ENCODE measurements at places on chromosomes 7 and 10.
A peak's percentile ranks its signal among the peaks of the same experiment; 100 is the strongest.

- DNase-seq: no peak
These were observed 20.6 kb downstream of the SMKR1 start for GRCh38 chr7:129522971-129523340.

DNA sequence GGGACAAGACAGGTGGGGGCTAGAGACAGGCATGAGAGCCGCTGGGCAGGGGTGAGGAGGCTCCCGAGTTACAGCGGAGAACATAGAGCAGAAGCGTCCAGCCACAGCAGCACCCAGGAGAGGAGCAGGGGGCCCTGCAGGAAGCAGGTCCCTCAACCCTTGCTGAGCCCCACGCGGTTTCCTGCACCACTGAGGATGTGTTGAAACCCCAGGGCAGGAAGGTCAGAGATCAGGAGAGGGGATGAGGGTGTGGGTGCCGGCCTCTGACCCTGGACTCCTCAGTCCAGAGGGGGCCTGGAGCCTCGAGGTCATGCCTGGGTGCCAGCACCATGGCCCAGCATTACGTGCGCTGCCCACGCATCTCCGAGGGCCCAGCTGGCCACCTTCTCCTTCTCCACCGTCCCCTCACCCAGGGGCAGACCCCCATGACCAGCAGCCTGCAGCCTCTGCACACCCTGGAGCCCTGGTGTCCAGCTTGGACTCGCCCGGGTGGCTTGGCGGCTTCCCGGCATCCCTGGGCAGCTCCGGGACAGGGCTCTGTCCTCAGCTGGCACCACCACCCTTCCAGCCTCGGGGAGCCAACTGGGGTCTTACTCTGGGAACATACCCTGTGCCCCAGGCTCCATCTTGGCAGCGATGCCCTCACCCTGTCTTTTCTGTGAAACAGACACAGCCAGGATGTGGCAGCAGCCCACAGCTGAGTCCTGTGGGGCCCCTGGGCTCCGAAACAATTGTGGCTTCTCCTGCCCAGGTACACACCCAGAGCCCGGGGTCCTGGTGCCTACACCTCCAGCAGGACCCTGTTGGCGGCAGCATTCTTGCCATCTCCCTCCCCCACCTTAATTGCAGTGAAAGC, 52.0 kb downstream of the STK32C start:
- no peak for DNase-seq

- no peak for DNase-seq
These were observed 17.1 kb downstream of the ADAM8 start for GRCh38 chr10:133259602-133259989.

- peak; percentile 11 for DNase-seq
These were observed 1.4 kb downstream of the SFR1 start for GRCh38 chr10:104123397-104123796.

DNA sequence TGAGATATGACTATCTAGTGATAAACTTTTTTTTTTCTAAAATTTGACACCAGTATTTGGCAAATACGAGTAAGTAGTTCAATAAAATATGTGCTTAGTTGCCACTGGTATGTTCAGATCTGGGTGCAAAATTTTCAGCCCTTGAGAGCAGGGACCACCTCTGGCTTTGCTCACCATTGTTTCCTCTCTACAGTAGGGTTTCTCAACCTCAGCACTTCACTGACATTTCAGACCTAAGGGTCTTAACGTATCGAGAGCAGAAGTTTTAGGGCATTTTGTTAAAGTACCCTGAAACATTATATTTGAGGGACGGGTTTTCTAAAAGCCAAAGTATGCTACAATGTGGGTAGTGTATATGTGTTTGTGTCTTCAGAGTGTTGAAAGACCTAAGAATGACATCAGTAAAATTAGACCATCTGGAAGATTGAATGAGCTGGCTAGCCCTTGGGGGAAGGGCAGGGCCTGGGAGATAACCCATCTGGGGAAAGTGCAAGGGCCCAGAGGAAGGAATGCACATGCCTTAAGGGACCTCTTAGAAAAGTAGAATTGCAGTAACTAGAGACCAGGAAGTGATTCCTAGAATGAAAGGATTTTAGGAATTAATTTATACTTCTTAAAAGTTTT, 11.8 kb downstream of the BZW2 start:
- peak; percentile 58 for DNase-seq

DNA sequence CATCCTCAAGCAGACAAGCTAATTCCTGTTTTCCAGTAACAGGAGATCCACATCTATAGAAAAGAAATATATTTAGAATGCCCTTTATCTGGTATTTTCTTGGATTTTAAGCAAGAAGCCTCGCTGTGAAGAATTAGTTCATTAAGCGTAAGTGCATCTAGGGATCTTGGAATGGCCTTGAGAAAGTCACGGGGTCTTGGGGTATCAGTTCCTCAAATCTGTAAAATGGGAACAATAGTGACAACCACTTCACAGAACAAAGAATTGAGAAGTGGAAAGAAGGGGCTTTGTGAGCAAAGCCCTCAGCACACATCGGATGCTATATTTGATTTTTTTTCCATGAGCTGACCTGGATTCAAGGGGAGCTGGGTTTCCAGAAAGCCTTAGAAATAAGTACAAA, 32.3 kb upstream of the WDFY4 start:
- no peak for DNase-seq

- DNase-seq: no peak
These were observed 156.3 kb downstream of the LCOR start for GRCh38 chr10:96988426-96988825.

DNA sequence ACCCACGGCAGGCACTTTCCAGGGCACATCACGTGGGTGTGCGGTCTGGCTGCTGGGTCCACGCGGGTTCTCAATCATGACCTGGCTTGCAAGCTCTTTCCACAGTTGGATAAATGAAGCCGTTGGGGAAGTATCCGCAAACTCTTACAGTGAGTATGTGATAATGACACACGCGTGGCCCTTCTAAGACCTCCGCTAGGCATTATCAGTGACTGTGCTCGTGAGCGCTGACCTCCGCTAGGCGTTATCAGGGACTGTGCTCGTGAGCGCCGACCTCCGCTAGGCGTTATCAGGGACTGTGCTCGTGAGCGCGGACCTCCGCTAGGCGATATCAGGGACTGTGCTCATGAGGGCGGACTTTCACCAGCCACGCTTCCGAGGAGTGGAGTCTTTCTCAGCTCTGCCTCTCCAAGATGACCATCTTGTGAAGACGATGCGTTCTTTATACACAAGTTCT, 107.0 kb downstream of the WDR37 start:
- DNase-seq: no peak

DNA sequence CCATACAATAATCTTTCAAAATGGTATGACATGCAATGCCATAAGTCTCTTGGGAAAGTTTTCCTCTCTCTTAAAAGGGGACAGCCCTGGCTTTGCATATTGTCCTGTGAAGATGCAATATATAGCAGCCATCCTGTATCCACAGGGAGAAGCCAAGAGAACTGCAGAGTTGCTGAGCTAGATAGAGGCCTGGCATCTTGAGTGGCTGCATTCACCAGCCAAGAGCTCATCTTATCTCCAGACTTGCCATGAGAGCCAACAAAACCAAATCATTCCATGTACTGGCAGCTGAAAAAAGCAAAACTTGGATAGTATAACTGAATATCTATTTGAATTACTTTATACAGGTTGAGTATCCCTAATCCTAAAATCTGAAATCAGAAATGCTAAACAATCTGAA, 348.8 kb downstream of the CALN1 start:
- no peak for DNase-seq

Data from SK-MEL-5 (cell line).